ENCODE measurements at places on chromosomes 4 and X.

DNA sequence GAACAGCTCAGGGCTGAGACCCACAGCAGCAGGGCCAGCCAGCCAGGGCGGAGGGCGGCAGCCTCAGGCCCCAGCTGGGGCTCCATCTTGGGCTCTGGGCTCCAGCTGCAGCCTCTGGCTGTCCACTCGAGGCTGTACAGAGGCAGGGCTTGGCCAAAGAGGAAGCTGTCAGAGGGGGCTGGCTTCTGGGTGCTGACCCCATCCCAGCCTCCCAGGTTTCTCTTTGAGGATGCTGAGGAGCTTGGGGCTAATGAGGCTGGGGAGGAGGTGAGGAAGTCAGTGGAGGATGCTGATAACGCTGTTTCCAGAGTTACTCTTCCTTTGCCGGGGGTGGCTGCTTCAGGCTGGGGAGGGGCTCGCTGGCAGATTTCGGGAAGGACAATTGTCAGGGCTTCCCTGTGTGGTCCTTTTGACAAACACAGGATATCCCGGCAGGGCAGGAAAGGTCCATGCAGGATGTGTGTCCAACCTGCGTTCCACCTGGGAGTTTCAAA is at the start of gene DIPK2B:
Gene DIPK2B (minus strand): TSS at position 136 of the 494 bp plus-strand sequence. CDS start 50 bp downstream, at position 86.
- no peak for DNase-seq

DNA sequence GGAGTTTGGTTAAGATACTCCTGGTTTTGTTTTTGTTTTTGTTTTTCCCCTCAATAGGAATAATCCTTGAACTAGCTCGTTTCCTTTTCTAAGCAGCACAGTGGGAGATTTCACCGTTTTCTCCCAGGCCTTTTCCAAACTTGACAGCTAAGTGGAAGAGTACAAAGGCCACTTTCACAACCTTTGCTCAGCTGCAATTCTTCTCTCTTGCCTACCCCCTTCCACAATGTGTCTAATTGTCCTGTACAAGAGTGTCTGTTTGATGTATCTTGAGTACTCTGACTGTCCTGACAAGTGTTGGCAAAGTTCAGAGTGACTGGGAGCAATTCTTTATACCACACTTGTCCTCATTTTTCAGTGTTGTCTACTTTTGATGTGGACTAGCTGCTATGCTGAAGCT is 674.3 kb upstream of the AMOT start:
- DNase-seq = no peak

DNA sequence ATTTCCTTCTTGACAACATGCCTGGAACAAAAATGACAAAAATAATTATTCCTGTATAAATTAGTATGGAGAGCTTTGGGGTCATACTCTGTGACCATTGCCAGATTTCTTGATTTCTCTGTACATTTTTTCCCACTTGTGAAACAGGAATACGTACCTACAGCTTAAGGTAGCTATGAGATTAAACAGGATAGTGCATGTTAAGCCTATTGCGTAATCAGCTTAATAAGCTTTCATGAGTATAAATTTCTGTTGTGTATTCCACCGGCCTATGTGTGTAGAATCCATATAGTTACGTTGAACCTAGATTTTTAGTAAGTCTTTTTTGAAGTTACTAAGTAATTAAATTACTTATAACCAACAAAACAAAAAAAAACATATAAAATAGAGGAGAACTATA is 334.9 kb downstream of the DCTD start:
- no peak for DNase-seq

- no peak for DNase-seq
These were observed 75.1 kb downstream of the PRKX start for GRCh38 chrX:3638280-3638873.

GRCh38 chr4:64876021-64876420 is 466.8 kb upstream of the TECRL start:
- no peak for DNase-seq

GRCh38 chrX:153726286-153727122 is 1.8 kb downstream of the ABCD1 start:
- no peak for DNase-seq

Data from stimulated activated CD8-positive, alpha-beta memory T cell treated with anti-CD3 and anti-CD28 coated beads, Interleukin-4, amount 100 ng/mL, for 1 hour (primary cell).